CD4-positive, alpha-beta T cell treated with Interleukin-17A for 1 hour (primary cell): ENCODE measurements at places on chromosomes 5 and 9.

DNA sequence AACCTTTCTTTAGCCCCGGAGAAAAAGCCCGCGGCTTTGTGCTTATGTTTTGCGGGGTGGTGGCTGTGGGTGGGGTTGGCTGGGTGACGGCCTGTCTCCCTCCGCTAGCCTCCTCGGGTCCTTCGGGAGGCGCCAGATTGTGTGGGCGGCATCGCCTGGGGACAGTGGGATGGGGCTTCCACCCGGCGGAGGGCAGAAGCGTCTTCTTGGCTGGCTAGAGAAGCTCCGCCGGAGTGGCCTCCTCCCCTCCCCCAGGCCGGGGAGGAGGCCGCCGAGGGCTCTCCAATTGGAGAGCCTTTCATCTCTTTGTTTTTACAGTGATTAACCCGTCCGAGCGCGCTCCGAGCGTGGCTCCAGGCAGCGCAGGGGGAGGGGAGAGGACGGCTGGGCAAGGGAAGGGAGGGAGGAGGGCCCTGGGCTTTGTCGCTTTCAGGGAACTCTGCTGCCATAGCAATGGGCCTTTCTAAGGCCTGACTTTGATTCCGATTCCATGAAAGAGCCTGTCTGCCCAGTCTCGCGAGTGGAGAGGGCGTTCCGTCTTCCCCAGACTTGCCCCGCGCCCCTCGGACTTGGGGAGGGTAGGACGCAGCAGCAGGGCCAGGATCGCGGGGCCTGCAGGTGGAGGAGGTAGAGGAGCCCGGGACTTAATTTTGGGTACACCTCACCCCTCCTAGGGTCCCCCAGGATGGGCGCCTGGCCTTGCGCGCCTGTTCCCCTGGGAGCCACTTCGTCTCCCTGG is 36.7 kb upstream of the TIFAB start:
- no peak for DNase-seq

DNA sequence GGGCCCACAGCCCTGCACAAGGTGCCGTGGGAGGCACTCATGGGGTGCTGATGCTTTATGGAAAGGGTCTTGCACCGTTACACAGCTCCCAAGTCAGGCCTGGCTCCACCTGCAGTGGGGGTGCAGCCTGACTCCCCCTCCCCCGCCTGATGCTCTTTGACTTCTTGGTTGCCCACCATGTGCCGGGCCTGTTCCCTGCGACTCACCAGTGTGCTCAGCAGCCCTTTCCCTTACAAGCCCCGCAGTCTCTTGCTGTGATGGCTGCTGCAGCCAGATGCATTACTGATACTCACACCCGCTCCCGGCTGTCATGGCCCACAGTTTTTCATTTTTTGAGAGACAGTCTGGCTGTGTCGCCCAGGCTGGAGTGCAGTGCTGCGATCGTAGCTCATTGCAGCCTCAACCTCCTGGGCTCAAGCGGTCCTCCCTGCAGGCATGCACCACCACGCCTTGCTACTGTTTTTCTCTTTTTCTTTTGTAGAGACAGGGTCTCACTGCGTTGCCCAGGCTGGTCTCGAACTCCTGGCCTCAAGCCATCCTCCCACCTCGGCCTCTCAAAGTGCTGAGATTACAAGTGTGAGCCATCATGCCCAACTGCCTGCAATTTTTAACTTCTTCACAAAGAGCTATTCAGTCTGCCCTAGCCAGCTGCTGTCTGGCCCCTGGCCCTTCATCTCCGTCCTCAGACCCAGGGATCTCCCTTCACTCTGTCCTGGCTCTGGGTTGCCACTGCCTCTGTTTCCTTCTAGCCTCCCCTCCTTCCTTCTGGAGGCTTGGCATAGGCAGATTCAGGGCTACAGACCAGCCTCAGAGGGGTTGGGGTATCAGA is 109.5 kb downstream of the RXRA start:
- no peak for DNase-seq

DNA sequence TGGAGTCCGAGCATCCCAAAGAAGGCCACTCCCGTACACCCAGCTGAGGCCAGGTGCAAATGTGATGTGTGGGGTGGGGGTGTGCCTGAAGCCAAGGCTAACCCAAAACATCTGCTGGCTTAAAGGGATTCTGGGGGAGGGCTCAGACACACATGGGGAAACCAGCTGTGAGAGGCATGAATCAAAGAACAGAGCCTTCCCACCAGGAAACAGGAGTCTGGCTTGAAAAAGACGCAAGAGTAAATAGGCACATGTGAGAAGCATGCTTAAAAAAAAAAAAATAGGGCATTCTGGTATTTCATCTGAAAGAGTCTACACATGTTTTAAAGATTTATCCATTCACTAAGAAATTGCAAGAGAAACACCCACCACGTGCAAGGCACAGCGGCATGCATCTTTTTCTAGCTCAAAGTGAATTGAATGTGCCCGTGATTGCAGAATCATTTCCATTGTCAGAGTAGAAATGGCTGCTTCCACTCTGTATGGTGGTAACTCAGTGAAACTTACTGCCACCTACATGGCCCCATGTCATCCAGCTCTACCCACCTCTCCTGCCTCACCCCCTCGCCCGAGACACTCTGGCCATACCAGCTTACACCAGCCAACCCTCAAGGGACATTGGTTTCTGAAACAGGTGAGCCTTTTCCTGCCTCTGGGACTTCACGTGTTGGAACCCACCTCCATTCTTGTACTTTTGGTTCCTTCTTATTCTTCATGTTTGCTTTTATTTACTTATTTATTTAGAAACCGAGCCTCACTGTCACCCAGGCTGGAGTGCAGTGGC is 71.5 kb downstream of the SEMA5A start:
- DNase-seq = no peak

DNA sequence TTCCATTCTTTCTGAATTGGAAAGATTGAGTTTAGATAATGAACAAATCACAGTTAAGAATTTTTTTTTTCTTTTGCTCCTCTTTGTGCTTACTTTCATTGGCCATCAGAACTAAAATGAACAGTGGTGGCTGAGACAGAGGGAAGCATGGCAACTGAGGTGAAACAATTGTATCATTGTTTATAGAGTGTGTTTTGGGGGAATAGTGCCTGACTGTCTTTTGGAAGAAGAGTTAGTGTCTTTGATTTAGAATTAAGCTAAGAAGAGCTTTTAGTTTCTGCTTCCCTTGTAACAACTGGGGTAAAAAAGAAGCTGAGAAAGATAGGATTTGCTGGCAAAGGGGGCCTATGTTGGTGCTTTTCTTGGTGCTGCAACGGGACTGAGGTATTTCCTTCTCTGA is 24.0 kb downstream of the HSD17B4 start:
- no peak for DNase-seq

DNA sequence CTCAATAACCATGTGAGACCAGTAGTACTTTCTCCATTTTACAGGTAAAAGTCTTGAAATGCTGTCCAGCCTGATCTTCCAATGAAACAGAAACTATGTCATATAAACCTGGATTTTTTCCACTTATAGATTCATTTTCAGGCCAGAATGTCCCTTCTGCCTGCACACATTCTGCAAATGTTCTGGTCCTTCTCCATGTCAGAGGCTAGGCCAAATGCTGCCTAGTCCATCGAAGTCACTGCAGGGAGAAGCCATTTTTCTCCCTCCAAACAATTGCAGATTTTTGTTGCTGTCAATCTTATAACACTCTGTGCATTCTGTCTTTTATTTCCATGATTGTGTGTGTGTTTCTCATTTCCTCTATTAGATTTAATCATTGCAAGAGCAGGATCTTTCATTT is 59.4 kb downstream of the ALDH1A1 start:
- no peak for DNase-seq
